Right ventricle myocardium superior (tissue), 1 donor: ENCODE measurements at places on chromosomes 6 and 20. TPM values are rescaled to one million over a fixed set of nuclear protein-coding genes. Genes with fewer than 3 reads are reported as not detected.

BPIFB4 gene
- total RNA-seq: not detected

TSPO2 gene
- total RNA-seq: not detected

DNA sequence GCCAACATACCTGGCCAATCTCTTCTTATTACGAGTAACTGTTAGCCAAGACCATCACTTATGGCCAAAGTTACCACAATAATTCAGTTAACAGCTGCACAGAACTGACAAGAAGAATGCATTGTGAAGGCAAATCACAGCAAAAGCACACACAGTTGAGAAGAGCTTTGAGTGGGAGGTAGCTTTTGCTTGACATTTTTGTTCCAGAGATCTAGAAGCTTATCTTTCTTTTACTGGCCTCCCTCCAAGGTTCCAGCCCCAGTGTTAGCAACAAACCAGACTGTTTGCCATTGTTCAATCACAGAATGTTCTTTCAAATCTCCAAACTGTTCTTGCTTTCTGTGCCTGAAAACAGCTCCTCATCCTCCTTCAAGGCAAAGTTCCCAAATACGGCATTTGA lies 35.9 kb upstream of the IRAK1BP1 start:
- no peak for DNase-seq

SCGN gene
- 1.2 TPM for total RNA-seq

GRCh38 chr20:22293886-22294285 lies 290.5 kb downstream of the FOXA2 start:
- no peak for DNase-seq

DNA sequence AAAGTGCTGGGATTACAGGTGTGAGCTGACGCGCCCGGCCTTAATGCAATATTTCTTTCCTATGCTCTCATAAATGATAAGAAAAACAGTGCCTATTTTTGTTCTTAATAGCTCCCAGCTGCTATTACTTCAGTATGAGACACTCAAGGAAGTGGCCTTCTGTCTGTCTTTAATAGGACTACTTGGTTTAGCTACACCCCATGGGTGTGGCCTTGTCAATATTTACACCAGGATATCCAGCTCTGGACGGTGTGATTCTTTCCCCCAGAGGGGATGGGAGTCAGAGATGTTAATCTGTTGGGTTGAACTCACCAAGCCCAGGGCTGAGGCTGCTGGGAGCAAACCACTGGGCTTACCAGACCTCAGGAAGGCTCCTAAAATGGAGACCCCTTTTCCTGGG lies 134.2 kb downstream of the CEP57L1 start:
- DNase-seq: no peak

- DNase-seq: no peak
Measured at GRCh38 chr6:71335544-71335943, 46.9 kb downstream of the OGFRL1 start.

FNDC1 gene
- total RNA-seq: 1.2 TPM

DNA sequence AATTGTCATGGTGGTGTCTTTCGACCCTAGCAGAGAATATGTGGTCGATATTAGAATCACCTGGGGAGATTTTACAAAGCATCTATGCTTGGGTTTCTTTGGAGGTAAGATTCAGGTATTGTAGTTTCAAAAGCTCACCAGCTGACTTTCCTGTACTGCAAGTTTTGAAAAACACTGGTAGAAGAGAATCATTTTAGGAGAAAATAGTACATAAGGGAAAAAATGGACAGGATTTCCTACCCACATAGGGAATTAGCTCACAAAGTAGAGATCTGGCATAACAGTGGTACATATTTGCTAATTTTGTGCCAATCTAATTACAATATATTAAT lies 27.4 kb upstream of the ABT1 start:
- no peak for DNase-seq

- peak; percentile 72 for DNase-seq
Measured at GRCh38 chr6:44569931-44570385, 182.5 kb downstream of the CDC5L start.

GRCh38 chr6:79277109-79277508 lies 42.6 kb upstream of the HMGN3 start:
- DNase-seq: no peak

PKIG gene
- total RNA-seq: 180 TPM

DNA sequence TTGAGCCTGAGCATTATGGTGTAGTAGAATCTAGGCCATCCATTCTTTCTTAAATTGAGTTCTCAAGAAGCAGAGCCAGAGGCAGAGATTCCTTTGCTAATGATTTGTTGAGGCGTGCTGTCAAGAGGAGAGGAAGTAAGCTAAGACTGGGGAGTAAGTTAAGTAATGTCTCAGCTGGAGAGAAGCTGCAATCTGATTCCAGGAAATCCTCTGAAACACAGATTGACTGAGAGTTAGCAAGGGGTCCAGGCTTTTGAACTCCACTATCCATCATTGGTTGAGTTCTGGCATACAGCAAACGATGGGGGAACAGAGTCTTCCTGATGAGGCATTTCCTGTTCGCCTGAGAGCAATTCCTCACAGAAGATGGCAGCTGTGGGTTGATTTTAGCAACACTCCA lies 207.4 kb upstream of the RAB32 start:
- DNase-seq: no peak

GRCh38 chr20:20255099-20255498 lies 112.8 kb upstream of the INSM1 start:
- no peak for DNase-seq

GRCh38 chr20:33431797-33432381 lies 11.7 kb downstream of the SNTA1 start:
- peak; percentile 55 for DNase-seq

DNA sequence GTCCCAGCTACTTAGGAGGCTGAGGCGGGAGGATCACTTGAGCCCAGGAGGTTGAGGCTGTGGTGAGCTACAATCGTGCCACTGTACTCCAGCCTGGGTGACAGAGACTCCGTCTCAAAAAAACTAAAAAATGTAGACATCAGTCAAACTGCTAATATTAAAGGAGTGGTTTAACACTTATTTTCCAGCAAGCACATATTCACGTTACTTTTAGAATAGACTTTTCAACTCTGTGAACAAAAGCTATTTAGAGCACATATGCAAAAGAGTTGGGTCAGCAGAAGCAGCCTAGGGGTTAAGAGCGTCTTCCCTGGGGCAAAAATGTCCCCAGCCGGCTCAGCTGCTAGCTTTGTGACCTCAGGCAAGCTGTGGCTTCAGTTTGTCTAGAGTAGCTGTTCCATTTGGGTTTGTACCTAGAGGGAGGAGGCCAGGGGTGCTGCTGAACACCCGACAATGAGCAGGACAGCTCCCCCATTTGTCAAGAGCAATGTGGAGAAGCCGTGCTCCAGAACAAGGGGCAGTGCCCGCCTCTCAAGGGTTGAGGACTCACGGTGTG lies 62.5 kb upstream of the PTGIS start:
- no peak for DNase-seq

- DNase-seq: no peak
Measured at GRCh38 chr6:36836111-36837021, 2.9 kb downstream of the CPNE5 start.

- no peak for DNase-seq
Measured at GRCh38 chr6:23446469-23446967, 679.5 kb upstream of the NRSN1 start.
